Mesothelial cell of epicardium (in vitro differentiated cells): ENCODE measurements at places on chromosomes 7 and 10.

DNA sequence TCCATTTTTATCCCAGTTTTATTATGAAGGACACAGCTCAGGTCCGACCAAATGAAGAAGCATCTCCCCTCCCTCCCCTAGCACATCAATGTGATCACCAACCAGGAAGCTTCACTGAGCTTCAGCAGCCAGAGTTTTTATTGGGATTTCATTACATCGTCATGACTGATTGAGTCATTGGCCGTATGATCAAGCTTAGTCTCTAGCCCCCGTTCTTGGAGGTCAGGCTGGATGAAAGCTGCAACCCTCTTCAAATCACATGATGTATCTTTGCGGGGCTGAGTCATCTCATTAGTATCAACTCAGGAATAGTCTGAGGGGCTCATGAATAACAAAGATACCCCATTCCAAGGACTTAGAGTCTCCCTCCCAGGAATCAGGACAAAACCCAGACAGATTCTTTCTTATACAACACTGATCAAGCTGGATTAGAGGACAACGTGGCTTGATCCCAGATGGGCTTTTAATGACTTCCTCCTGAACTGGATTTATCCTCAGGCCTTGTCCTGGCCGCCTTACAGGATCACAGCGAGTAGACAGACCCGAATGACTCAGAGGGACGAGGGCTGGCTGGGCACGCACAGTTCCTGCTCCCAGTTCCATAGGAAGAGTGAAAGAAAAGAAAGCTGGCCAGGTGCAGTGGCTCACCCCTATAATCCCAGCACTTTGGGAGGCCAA lies 14.5 kb downstream of the LIMK1 start:
- DNase-seq, result no peak

DNA sequence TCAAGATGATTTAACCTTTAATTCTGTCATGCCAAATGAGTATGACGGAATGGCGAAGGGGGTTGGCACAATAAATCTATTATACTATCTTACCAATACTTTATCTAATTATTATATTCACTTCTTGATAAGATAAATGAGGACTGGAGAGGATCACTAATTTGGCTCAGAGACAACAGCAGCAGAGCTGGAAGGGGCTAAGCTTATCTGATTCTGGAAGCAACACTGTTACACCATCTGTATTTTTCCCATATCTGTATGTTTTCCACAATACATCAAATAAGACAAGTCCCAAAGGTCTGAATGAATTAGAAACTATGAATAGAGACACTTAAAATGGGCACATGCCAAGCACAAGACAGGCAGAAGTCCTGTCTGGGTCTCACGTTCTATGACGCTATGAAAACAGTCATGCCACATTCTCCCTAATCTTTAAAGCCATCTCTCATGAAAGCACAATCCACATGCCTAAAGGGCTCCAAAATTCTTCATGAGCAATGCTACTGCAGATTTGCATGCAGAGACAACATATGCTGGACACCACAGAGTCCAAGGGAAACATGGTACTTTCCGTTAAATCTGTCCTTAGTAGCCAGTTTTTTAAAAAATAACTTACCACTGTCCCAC lies 88.3 kb downstream of the SLC25A13 start:
- no peak for DNase-seq

DNA sequence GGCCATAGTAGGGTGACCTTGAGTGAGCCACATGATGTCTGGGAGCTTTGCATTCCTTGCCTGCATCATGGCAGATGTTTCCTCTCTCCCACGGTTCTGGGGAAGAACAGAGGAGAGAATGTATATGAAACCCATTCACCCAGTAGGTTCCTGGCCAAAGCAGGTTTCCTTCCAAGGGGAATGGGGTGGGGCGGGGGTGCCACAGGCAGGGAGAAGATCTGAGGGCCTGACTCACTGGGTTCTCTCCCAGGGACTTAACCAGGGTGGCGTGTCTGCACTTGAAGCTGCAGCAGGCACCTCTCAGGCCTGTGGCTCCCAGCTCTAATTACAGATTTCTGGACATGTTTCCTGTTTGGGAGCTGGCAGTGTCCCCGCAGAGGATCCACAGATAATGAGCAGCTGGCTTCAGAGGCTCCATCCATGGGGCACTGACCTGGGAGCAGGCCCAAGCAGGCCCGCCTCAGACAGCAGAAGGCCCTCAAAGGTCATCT lies 50.2 kb upstream of the ZMIZ1 start:
- DNase-seq, result no peak

DNA sequence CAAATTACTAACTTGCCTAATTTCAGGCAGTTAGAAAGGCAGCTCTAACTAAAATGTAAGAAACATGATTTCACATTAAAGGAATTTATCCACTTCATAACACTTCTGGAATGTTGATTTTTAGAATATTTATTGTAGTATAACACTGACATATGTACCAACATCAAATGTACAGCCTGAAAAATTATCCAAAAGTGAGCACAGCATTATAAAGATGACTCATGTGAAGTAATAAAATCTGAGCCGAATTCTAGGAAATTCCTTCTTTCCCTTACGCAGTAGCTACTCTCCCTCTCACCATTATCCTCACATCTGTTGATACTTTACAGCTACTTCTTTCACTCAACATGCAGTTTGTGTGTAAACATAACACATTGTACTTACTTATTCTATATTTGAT lies 610.6 kb downstream of the ZWINT start:
- DNase-seq, result no peak
